GM18507 (cell line): ENCODE measurements at places on chromosomes 13 and 19.

GRCh38 chr19:3064011-3064330, 1.7 kb upstream of the TLE5 start:
- no peak for DNase-seq

GRCh38 chr13:43377149-43377548, 353.8 kb downstream of the DNAJC15 start:
- DNase-seq, result no peak

GRCh38 chr13:113021811-113022210, 52.8 kb downstream of the MCF2L start:
- no peak for DNase-seq

DNA sequence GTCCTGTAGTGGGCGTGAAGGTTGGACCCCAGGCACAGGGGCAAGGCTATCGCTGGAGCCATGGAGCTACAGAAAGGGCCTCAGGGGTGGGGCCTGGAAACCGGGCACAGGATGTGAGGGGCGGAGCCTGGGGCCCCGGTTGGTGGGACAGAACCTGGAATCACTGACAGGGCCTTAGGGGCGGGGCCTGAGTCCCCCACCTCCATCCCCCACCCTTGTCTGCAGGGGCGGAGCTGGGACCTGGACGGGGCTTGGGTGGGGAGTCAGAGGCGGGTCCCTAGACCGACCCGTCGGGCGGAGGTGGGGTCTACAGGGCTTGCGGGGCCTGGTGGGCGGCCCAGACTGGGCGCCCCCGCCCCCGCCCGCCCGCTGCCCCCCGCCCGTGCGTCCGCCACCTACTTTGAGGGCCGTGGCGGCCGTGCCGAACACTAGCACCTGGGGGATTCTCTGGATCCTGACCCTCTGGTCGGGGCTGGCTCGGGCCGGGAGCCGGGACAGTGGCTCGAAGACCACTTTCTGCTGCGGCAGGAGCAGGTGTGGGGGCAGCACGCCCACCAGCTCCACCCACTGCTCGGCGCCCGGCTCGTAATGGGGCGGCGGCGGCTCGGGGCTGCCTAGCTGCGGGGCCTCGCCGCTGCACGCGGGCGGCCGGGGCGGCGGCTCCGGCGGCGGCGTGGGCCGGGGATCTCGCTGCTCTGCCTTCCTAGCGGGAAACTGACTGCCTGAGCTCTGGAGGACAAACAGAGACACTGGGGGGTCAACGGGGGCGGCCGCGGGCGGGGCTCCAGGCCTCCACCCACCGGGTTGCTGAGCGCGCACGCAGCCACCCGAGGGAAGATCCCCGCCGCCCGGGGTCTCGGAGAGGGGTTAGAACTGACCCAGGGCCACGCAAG, 26.3 kb downstream of the DCAF15 start:
- DNase-seq, result no peak

- DNase-seq, result no peak
Observed at GRCh38 chr19:5864725-5865486, 5.4 kb downstream of the FUT5 start.

- no peak for DNase-seq
Observed at GRCh38 chr13:56015919-56016318, 1124.8 kb upstream of the PRR20A start.

DNA sequence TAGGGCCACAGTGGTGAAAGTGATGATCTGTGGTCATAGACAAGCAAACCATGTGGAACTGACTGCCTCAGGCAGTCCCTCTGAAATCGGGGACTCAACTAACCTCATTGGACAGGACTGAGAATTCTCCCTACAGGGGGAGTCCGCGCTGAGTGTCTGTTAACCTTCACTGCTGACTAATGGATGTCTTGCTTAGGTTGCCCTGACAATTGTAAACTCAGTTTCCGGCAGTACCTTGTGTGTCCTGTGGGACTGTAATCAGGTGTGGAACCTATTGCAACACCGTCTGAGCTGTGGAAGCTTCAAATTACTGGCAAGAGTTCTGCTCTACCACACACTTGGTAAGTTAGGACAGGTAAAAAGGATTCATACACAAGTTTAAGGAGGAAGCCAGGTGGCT, 21.8 kb downstream of the ZNF77 start:
- no peak for DNase-seq

- no peak for DNase-seq
Observed at GRCh38 chr13:40433577-40433976, 232.9 kb downstream of the FOXO1 start.

GRCh38 chr13:110777251-110777820, 63.8 kb downstream of the ING1 start:
- DNase-seq, result no peak

DNA sequence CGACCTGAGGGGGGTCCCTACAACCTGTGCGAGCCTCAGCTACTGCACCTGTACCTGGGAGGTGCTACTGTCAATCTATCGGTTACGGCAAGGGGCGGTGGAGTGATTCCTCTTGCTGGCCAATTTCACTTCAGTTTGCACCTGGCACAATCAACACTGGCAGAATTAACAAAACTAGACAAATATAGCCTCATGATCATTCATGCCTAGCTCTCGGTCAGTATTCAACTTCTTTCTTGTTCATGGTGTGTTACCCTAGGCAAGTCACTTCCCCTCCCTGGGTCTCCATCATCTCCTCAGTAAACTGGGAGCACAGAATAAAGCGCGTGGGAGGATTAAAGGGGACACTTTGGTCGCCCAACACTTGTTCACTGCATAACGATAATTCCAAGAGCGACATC, 618 bp downstream of the HAUS8 start:
- no peak for DNase-seq

- no peak for DNase-seq
Observed at GRCh38 chr13:111876506-111876905, 190.4 kb upstream of the SOX1 start.

DNA sequence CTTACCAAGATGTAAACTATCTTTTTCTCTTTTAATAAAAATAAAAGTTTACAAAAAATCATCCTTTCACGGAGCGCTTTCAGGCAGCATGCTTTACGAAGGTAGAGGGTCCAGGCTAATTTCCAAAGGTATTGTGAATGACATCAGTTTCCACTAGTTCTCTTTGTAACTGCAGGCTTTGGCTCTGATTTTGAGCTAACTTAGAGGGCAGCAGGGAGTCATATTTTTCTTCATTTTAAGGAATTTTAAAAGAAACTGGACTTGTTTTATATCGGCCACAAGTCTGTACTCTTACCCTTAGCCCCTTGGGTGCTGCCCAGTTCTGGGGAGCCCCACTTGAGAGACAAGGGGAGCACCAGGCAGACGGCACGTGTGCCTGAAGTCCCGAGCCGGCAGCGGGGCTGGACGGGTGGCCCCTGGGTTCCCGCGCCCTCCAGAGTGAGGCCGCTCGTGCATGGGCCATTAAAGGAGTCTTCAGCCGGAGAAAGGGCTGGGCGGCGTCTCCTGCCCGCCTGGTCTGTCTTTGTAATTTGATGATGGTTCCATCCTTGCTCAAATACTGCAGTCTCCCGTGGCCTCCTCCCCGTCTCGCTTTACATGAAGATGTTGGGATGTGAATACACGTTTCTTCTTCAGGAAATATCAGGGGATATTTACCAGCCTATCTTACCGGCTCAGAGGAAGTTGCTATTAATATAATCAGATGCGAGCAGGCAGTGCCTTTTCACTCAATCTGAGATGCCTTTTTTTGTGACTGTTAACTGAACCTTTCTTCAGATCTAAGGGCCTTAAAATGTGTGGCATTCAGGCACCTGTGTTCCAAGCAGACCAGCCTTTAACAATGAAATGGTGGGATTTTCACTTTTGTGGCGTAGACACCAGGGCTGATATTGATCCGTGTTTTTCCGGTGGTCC, 67.4 kb downstream of the GGACT start:
- DNase-seq, result no peak

GRCh38 chr19:53655042-53655665, 23.4 kb downstream of the DPRX start:
- no peak for DNase-seq

GRCh38 chr13:61531383-61532065, 115.9 kb upstream of the PCDH20 start:
- no peak for DNase-seq

- no peak for DNase-seq
Observed at GRCh38 chr13:85313761-85314503, 485.3 kb downstream of the SLITRK6 start.

DNA sequence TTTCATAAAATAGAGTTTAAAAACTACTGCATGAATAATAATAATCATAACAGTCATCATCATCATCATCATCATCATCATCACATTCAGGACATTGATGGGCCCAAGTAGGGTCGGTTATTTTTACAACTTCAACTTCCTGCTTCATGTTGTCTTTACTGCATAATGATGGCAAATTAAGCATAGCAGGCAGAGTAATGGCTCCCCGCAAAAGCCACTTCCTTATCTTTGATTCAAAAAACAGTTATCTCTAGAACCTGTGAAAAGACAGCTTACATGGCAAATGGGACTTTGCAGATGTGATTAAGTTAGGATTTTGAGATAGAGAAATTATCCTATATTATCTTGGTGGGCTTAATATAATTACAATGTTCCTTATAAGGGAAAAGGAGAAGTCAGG, 792.9 kb downstream of the LIG4 start:
- no peak for DNase-seq

DNA sequence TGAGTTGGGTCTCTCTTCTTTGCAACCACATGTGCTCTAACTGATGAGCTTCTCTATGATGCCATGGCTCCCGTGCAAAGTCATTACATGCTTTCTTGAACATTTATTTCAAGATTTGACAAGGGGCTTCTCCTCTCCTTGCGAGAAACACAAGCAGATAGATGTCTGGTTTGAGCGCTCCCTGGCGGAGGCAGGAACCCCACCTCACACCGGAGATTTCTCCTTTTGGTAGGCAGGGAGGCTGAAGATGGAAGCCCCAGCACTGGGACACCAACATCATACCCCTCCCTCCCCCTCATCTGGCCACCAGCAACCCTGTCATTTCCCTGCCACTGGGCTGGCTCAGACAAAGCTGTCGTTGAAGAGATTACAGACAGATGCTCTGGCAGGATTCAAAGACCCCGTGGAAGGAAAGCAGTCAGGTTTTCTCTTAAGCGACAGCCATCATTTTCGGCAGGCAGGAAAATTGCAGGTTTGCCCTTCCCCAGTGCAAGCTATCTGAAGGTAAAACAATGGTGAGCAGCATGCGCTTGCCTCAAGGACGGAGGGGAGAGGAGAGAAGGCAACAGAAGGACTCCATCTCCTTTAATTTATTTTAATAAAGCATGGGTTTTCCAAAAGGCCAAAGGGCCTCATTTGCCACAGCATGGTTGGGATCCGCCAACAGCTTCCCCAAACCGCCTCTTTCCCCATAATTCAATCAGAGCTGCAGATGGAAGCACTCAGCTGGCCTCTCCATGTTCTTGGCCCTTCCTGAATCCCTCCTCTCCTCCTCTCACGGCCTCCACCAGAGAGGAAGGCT, 344.1 kb upstream of the TSHZ3 start:
- no peak for DNase-seq

GRCh38 chr19:46503848-46504453, 8.3 kb upstream of the PNMA8B start:
- DNase-seq, result no peak

- DNase-seq, result no peak
Observed at GRCh38 chr19:29805031-29805965, 6.5 kb upstream of the CCNE1 start.

DNA sequence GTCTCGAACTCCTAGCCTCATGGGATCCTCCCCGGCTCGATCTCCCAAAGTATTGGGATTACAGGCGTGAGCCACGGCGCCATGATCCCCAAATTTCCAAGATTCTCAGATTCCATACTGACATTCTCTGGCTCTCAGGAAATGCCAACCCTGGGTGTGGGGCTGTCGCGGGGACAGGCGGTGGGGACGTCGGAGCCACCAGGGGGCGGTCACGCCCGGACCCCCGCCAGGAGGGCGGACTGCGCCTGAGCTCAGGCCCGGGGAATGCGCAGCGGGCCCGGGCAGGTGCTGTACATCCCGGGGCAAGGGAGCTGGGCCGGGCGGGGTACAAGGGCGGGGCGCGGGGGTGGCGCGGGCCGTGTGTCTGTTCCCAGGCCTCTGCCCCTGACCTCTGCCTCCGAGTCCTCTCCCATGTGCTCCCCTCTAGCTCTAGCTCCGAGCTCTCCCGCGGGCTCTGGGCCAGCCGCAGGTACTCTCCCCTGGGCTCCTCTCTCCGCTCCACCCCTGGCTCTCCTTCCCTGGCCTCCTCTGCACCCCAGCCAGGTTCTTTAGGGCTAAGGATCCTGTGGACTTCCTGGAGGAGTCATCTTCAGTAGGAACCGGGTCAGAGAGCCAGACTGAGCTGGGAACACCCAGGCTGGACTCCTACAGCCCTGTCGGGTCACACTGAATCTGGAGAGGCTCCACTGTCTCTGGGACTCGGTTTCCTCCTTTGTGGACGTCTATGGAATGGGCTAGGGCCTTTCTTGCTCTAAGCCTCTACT, 2.4 kb downstream of the PPP1R13L start:
- no peak for DNase-seq

DNA sequence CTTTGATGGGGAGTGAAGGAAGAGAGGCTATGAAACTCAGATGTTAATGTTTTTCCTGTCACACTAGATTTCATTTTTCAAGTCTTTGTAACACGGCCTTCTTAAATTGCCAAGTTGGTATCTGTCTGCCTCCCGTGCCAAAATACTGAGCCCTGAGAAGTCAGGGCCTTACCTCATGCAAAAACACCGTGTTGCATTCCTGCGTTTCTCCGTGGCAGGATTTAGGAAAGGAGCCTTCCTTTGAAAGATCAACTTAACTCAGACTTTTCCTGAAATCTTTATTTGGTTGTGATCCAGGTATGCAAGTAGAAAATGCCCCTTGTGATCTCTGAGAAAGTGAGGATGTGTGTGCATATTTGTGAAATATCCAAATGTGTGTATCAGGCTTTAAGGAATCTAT, 1291.0 kb upstream of the SLC10A2 start:
- no peak for DNase-seq

- no peak for DNase-seq
Observed at GRCh38 chr13:84524586-84524985, 642.3 kb upstream of the SLITRK1 start.

GRCh38 chr13:99366075-99366987, 59.1 kb upstream of the GPR183 start:
- no peak for DNase-seq

GRCh38 chr13:51666374-51666773, 82.1 kb downstream of the WDFY2 start:
- DNase-seq, result no peak

- no peak for DNase-seq
Observed at GRCh38 chr13:77062097-77062496, 35.1 kb upstream of the FBXL3 start.

- DNase-seq, result no peak
Observed at GRCh38 chr13:75855847-75856246, 219.7 kb downstream of the LMO7 start.
